Ovary (tissue), 10 donors: ENCODE measurements at places on chromosomes 3 and 15. TPM values are rescaled to one million over a fixed set of nuclear protein-coding genes. Genes with fewer than 3 reads are reported as not detected.

DNA sequence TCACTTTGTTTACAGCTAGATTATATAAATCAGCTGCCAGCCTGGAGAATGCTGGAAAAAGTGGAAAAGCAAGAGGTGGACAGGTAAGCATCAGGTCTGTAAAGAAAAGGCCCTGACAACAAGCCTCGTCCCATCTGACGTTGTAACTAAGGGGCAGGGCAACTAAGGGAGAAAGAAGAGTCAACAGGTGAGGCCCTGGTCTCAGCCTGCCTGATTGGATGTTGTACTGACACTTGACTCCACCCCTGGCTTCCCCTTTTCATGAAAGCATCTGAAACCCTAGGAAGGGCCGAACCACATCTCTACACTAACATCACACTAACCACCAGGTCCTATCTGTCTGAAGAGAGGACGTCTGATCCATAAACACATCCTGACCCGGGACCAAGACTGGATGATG lies 357.6 kb upstream of the CFAP20DC start:
- no peak overlapping the region for H3K4me3 ChIP-seq
- no peaks in the 10 kb centered on the region for H3K4me1 ChIP-seq
- H3K27ac ChIP-seq = no peak overlapping the region

DNA sequence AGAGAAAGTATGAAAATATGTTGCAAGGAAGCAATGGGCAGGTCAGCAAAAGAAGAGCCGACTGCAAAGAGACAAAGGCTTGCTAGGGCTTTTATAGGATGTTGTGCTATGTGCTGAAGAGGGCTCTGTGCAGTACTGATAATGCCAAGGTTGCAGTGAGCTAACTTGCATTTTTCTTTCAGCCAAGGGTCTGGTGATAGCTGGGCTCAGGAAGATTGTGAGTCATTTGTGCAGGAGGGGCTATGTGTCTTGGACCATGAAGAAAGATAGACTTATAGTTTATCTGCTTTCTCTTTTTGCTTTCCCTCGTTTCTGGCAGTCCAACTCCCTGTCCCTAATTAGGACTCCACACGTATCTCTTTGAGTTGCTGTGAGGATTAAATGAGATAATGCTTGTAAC lies 64.5 kb upstream of the LRIG1 start:
- H3K36me3 ChIP-seq = no peaks in the 10 kb centered on the region
- H3K4me1 ChIP-seq = peaks cover 1% of the 10 kb centered on the region
- no peaks in the 10 kb centered on the region for H3K27me3 ChIP-seq
- no peak for DNase-seq

GRCh38 chr15:90362936-90363212 lies 10.8 kb downstream of the ZNF774 start:
- H3K27ac ChIP-seq = no peak overlapping the region
- H3K36me3 ChIP-seq = no peaks in the 10 kb centered on the region
- H3K4me1 ChIP-seq = peaks cover 6% of the 10 kb centered on the region
- no peak overlapping the region for H3K4me3 ChIP-seq
- DNase-seq = no peak

GRCh38 chr15:90869601-90870353 lies 1.4 kb downstream of the FURIN start:
- H3K4me3 ChIP-seq = no peak overlapping the region
- peak; percentile 46 for DNase-seq
- peaks cover 15% of the 10 kb centered on the region for H3K4me1 ChIP-seq
- H3K27me3 ChIP-seq = no peaks in the 10 kb centered on the region
- no peaks in the 10 kb centered on the region for H3K36me3 ChIP-seq

- no peak for DNase-seq
- no peak overlapping the region for H3K4me3 ChIP-seq
- no peaks in the 10 kb centered on the region for H3K36me3 ChIP-seq
Measured at GRCh38 chr3:196995646-196996355, 27.2 kb upstream of the PIGZ start.

DNA sequence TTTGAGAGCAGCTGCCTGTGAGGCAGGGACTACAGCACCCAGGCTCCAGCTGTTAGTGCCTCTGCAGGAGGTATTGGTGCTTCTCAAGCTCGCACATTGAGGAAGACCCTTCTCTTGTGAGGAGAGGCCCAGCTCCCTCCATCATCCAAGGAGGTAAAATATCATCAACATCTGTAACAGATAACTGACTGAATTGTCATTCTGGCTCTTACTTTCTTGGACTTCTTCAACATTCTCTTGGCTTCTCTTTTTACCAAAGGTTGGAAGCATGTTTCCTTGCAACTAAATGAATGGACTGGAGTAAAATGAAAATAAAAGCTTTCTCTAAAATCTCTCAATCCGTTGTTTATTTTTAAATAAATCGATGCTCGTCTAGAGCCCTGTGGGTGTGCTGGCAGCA lies 53.1 kb upstream of the PXYLP1 start:
- H3K27me3 ChIP-seq = no peaks in the 10 kb centered on the region
- H3K4me3 ChIP-seq = no peak overlapping the region
- H3K27ac ChIP-seq = no peak overlapping the region
- DNase-seq = no peak
- no peaks in the 10 kb centered on the region for H3K36me3 ChIP-seq

DNA sequence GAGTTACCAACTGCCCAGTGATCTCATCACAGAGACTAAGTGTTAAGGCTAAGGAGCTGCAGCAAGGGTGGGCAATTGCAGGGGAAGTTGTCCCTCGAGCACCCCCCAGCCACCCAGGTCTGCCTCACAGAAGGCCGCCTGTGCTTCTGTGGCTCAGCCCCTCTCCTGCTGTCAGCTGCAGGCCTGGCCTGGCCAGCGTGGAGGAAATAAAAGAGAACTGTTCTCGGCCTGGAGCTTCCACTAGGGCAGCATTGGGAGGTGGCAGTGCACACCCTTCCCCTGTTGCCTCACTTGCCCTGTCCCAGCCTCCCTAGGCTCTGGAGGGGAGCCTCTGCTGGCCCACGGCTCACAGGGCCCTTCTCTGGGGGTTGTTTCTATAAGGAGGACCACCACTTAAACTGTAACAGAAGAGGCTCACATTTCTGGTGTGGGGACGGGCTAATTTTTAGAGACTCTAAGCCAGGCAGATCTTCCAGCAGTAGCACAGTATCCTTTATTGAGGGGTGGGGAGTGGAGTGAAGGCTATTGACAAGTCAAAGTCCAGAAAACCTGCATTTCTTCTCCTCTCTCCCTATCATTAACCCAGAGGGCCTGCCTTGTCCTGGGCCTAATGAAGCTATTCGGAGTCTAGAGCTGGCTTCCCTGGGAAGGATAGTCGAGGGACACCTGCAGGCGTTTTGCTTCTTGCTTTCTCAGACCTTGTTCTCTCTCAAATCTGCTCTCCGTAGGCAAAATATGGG lies 75.6 kb upstream of the ADPGK start:
- H3K27me3 ChIP-seq = no peaks in the 10 kb centered on the region
- H3K4me1 ChIP-seq = no peaks in the 10 kb centered on the region
- no peaks in the 10 kb centered on the region for H3K36me3 ChIP-seq
- no peak for DNase-seq
- no peak overlapping the region for H3K27ac ChIP-seq
- H3K4me3 ChIP-seq = no peak overlapping the region

- no peaks in the 10 kb centered on the region for H3K27me3 ChIP-seq
- H3K36me3 ChIP-seq = no peaks in the 10 kb centered on the region
- no peaks in the 10 kb centered on the region for H3K4me1 ChIP-seq
- no peak for DNase-seq
- no peak overlapping the region for H3K4me3 ChIP-seq
Measured at GRCh38 chr15:98387866-98388265, 260.5 kb upstream of the IGF1R start.

DNA sequence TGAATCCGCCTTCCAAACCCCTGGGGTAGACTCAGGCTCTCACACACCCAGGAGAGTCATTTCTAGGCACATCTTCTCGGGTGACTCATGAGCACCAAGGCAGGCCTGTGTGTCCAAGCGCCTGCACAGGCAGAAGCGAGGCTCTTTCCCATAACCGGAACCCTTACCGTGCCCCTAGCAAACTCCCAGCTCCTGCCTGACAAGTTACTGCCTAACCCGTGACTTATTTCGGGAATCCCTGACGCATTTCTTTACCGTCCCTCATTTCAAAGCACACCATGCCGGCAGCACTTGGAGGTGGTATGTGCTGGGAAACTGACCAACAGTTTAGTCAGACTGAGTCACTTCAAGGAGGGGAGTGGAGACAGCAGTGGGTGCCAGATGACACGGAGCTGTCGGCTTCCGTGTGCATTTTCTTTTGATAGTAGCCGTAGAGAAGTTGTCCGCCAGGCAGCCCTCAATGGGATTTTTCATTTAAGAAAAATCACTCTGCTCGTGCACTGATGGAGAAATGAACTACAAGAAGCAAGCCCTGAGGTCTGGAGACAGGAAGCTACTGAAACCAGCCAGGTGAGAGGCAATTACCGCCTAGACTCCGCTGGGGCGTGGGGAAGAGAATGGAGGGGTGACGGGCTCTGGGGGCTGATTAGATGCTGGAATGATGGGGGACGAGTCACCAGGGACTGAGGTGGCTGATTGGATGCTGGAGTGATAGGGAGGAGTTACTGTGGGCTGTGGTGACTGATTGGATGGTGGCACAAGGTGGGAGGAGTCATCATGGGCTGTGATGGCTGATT lies 17.3 kb upstream of the HRH1 start:
- H3K4me1 ChIP-seq = no peaks in the 10 kb centered on the region
- no peaks in the 10 kb centered on the region for H3K36me3 ChIP-seq
- H3K27me3 ChIP-seq = no peaks in the 10 kb centered on the region
- H3K4me3 ChIP-seq = no peak overlapping the region

GRCh38 chr3:98584547-98584946 lies 8.9 kb downstream of the CPOX start:
- H3K4me3 ChIP-seq = no peak overlapping the region
- no peak overlapping the region for H3K27ac ChIP-seq
- DNase-seq = no peak
- no peaks in the 10 kb centered on the region for H3K27me3 ChIP-seq
- H3K4me1 ChIP-seq = no peaks in the 10 kb centered on the region
- no peaks in the 10 kb centered on the region for H3K36me3 ChIP-seq

- no peak for DNase-seq
- no peak overlapping the region for H3K27ac ChIP-seq
- H3K36me3 ChIP-seq = no peaks in the 10 kb centered on the region
- H3K27me3 ChIP-seq = no peaks in the 10 kb centered on the region
- no peak overlapping the region for H3K4me3 ChIP-seq
Measured at GRCh38 chr3:141853081-141853601, 23.3 kb upstream of the ATP1B3 start.

- no peak for DNase-seq
- H3K4me3 ChIP-seq = no peak overlapping the region
- H3K4me1 ChIP-seq = no peaks in the 10 kb centered on the region
- no peaks in the 10 kb centered on the region for H3K27me3 ChIP-seq
- H3K27ac ChIP-seq = no peak overlapping the region
Measured at GRCh38 chr3:23797491-23797890, 8.3 kb upstream of the UBE2E1 start.

- no peak overlapping the region for H3K4me3 ChIP-seq
- no peaks in the 10 kb centered on the region for H3K4me1 ChIP-seq
- no peaks in the 10 kb centered on the region for H3K36me3 ChIP-seq
- DNase-seq = no peak
Measured at GRCh38 chr3:115165701-115166100, 18.6 kb upstream of the ZBTB20 start.

GRCh38 chr15:91393186-91393585 lies 293.1 kb downstream of the SV2B start:
- no peaks in the 10 kb centered on the region for H3K27me3 ChIP-seq
- no peaks in the 10 kb centered on the region for H3K4me1 ChIP-seq
- no peaks in the 10 kb centered on the region for H3K36me3 ChIP-seq
- H3K27ac ChIP-seq = no peak overlapping the region
- DNase-seq = no peak

DNA sequence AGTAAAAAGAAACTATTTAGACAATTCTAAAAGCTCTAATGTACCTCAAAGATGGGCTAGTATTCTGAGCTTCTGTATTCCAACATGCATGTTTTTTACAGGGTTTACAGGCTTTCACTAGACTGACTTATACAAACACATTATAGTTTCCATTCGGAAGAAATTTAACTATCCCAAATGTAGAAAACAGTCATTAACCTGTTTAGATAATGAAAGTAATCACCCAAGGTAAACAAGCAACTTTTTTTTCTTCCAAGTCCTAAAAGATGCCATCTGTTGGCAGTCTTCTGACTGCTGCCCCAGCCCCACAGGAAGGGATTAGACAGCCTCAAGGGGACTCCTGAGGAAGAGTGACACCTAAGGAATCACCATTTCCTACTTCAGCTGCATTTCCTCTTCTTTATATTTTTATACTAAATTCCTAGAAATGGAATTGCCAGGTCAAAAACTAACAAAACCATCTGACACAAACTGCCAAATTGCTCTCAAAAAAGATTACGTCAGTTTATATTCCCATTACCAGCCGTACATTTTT lies 25.5 kb downstream of the SIN3A start:
- H3K4me3 ChIP-seq = no peak overlapping the region
- no peaks in the 10 kb centered on the region for H3K36me3 ChIP-seq
- no peaks in the 10 kb centered on the region for H3K4me1 ChIP-seq
- no peak for DNase-seq
- no peaks in the 10 kb centered on the region for H3K27me3 ChIP-seq

- no peaks in the 10 kb centered on the region for H3K27me3 ChIP-seq
- no peak overlapping the region for H3K4me3 ChIP-seq
- peaks cover 2% of the 10 kb centered on the region for H3K4me1 ChIP-seq
- no peak for DNase-seq
Measured at GRCh38 chr3:151443583-151443982, 17.3 kb downstream of the IGSF10 start.

DNA sequence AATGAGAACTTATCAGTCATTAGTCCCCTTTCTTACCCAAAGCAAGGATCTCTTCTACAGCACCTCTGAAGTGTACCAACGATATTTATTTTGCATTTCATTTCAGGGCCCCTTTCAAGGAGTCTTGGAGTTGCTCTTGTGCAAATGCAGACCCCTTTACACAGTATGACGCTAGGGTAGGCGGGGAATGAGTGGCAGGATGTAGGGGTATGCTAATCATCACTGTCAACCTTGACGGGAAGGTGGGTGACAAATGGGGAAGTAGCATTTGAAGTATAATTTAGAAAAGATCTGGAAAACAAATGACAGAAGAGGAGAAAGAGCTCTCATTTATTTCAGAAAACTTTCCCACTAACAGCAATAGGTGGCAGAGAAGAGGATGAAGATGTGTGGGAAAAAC lies 94.4 kb downstream of the LRRN1 start:
- no peak overlapping the region for H3K27ac ChIP-seq
- no peaks in the 10 kb centered on the region for H3K4me1 ChIP-seq
- no peaks in the 10 kb centered on the region for H3K27me3 ChIP-seq
- no peaks in the 10 kb centered on the region for H3K36me3 ChIP-seq
- H3K4me3 ChIP-seq = no peak overlapping the region

- no peaks in the 10 kb centered on the region for H3K4me1 ChIP-seq
- H3K36me3 ChIP-seq = no peaks in the 10 kb centered on the region
- no peak overlapping the region for H3K27ac ChIP-seq
- no peak for DNase-seq
Measured at GRCh38 chr15:62672268-62672667, 370.3 kb upstream of the TPM1 start.

- no peak overlapping the region for H3K27ac ChIP-seq
- no peaks in the 10 kb centered on the region for H3K4me1 ChIP-seq
- no peak overlapping the region for H3K4me3 ChIP-seq
- no peaks in the 10 kb centered on the region for H3K36me3 ChIP-seq
- no peaks in the 10 kb centered on the region for H3K27me3 ChIP-seq
Measured at GRCh38 chr15:70783041-70783440, 19.7 kb upstream of the UACA start.

Gene ROPN1
- not detected for polyA plus RNA-seq

Gene NR2E3
- 0.04 TPM for polyA plus RNA-seq

Gene STRC
- polyA plus RNA-seq = 0.30 TPM

Gene OSTN
- 0.27 TPM for polyA plus RNA-seq

Gene DENND6A
- 15.5 TPM for polyA plus RNA-seq

Gene RAB5A
- 24.6 TPM for polyA plus RNA-seq

Gene HCLS1
- polyA plus RNA-seq = 45.9 TPM

Gene SMAD6
- 10.9 TPM for polyA plus RNA-seq

Gene PPIB
- polyA plus RNA-seq = 434 TPM

Gene HEXA
- 77.7 TPM for polyA plus RNA-seq
